AG10803 (cell line): ENCODE measurements at places on chromosomes 3 and 15.

DNA sequence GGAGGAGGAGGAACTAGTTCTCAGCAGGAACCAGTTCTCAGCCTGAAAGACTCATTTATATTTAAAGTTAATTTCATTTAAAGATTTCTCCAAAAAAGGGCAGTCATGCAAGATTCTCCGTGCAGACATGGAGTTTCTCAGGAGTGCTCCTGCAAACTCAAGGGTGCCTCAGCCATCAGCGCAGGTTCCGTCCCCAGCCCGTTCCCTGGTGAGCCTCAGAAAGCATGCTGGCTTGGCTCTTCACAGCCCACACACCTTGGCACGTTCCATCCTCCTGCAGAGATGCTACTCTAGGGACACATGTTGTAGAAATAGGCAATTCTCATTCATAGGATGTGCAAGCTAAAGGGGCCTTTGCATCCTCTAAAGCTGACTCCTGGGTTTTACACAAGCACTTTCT lies 123.0 kb downstream of the LIPC start:
- no peak for DNase-seq

DNA sequence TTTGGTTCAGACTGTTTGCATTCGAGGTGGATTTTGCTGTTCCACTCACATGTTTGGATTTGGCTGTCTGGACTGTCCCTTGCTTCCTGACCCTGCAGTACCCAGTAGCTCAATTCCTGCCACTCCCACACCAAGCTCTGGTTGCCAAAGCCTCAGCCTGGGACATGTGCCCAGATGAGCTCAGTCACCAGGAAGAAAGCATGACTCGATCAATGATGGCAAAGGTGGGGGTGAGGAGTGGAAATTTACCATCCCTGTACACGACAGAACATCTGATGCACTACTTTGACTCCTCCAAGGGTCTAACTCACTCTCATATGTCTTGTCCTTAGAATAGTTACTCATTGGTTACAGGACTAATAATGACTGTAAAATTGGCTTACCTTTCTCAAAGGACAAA lies 45.2 kb downstream of the ZNF385D start:
- DNase-seq: peak; percentile 86

- DNase-seq: no peak
Observed at GRCh38 chr3:71724171-71724453, 1.1 kb downstream of the EIF4E3 start.

GRCh38 chr15:76763554-76763953 lies 141.6 kb downstream of the SCAPER start:
- DNase-seq: no peak

- DNase-seq: no peak
Observed at GRCh38 chr15:85935182-85935581, 140.5 kb upstream of the KLHL25 start.

- DNase-seq: no peak
Observed at GRCh38 chr3:179716226-179716625, 63.4 kb downstream of the USP13 start.

DNA sequence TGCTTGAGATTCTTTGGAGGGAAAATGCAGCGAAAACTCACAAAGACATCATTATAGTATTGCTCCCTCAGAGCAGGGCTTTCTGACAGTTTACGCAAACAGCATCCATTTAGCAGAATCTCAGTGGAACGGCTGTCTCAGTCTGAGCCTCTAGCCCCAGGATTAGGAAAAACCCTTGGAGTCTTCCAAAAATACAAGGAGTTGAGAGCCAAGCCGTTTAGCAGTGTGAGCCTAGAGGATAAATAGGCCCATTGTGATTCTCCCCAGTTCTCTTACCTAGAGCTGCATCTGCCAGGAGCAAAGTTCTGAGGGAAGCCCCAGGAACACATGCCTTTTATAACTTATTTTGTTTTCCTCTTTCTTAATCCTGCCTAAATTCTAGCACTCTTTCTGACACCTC lies 359.6 kb downstream of the NTRK3 start:
- DNase-seq: no peak

GRCh38 chr3:63808633-63809032 lies 10.5 kb upstream of the C3orf49 start:
- DNase-seq: no peak

GRCh38 chr3:152331018-152331541 lies 62.4 kb downstream of the MBNL1 start:
- peak; percentile 74 for DNase-seq

DNA sequence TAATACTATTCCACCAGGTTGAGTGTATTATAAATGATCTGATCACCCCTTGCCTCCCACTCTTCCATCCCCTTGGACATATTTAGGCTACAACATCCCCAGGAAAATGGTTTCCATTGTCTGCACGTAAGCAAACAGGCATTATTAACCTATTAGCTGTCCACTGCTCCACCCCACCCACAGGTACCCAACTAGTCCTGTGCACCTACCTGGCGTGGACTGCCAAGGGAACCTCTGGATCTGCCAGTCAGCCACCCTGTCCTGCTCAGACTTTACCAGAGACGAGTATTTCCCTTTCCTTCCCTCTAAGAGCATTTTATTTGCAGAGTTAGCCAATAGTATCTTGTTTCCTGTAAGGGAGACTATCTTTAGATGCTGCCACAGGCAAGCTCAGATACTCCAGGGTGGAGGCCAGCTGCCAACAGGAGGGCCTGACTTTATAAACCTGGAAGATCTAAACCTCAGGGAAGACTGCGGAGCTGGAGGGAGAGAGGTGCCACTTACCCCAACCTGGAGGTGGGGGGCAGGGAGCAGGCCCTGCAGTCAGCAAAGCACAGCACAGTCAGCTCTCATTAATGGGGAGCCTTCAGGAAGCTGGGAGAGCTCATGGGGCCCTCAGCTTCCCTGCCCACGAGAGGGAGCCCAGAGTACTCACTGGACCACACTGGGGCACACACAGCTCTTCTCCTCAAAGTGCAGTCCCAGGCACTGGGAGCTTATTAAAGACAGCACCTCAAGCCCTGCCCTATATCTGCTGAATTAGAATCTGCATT lies at the start of gene CX3CR1:
Gene CX3CR1, minus strand, starts transcription at position 292 of the 773 bp plus-strand sequence. CDS start 13,527 bp downstream, outside the sequence.
- DNase-seq: no peak

- no peak for DNase-seq
Observed at GRCh38 chr3:111956449-111956848, 22.4 kb upstream of the ABHD10 start.

DNA sequence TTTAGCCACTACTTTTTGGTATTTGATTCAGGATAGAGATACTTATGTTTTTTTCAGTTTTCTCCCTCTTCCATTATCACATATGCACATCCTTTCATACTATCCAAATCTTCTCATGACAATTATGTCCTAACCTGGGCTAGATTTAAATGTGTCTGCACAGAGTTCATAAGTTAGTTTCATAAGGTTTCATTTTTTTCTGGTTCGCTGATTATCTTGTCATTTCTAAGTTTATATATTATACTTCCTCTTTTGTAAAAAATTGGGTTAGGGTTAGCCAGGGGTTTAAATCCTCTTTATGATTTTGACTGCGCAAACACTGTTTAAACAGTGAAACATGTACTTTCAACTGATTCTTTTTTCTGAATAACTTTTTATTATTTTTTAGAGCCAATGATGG lies 148.6 kb downstream of the SST start:
- DNase-seq: no peak

- DNase-seq: no peak
Observed at GRCh38 chr3:152204218-152204617, 64.5 kb upstream of the MBNL1 start.

- DNase-seq: peak; percentile 80
Observed at GRCh38 chr3:111947231-111947630, 31.6 kb upstream of the ABHD10 start.

DNA sequence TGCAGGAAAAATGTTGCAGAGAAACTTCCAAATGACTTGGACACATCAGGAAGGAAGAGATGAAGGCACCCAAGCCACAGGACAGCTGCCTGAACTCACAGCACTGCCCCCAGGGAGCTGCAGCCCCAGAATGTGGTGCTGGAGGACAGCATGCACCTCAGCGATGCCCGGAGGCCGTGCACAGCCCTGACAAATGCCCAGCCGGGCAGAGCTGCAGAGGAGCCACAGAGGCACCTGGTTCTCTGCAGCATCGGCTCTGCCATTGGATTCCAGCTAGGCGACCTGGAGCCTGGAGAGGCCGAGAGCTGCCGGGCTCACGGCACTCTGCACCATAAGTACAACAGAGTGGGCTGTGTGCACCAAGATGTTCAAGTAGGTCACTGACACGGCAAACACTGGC lies 97.5 kb downstream of the OCA2 start:
- no peak for DNase-seq

DNA sequence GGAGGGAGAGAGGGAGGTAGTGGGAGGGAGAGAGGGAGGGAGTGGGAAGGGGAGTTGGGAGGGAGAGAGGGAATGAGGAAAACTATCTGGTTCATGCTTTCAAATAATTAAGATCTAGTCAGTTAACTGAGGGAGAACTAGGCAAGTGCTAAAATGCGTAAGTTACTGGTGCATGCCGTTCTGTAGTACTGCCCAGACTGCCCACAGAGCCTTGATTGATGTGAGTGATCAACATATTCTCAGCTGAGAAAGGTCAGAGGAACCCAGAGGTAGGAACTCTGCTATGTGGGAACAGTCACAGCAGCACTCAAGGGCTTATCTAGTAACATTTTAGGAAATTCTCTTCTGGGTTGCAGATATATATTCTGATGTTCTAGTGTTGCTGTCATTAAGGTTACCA lies 149.8 kb upstream of the ROBO1 start:
- DNase-seq: no peak

GRCh38 chr3:117084277-117084676 lies 374.7 kb downstream of the TUSC7 start:
- DNase-seq: no peak

- peak; percentile 17 for DNase-seq
Observed at GRCh38 chr15:64333986-64334929, 21.7 kb downstream of the CSNK1G1 start.

DNA sequence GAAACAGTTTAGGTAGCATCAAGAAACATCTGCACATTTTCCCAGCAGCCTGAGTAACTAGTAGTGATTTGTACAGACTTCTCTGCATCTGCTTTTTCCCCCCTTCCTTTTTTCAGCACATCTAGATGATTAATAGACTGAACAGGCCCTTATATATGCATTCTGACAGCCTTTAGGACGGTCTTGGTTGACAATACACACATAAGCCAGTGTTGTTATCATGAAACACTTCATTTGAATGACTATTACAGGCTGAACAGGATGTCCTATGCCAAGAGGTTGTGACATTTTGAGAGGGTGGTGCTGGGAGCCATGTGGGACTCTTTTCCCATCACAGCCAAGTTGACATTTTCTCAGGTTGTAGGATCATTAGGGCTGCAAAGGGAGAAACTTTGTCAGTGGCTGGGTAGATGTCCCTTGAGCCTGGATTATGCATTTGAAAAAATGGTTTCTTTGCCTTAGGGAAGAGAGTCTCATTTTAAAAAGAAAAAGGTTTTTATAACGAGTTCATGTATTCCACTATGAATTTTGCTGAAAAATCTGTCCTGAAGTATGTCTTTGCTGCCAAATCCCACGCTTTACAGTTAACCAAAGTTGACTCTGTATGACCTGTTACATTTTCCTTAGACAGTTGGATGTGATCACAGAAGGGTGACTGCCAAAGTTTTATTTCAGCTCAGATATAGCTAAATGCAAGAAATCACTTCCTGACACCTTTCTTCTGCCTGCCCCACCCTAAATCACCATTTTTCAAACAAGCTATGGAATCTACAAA lies 73.7 kb downstream of the FILIP1L start:
- DNase-seq: peak; percentile 73

- no peak for DNase-seq
Observed at GRCh38 chr3:121855555-121855954, 20.5 kb downstream of the EAF2 start.

- no peak for DNase-seq
Observed at GRCh38 chr3:37562876-37563275, 298.8 kb upstream of the CTDSPL start.

DNA sequence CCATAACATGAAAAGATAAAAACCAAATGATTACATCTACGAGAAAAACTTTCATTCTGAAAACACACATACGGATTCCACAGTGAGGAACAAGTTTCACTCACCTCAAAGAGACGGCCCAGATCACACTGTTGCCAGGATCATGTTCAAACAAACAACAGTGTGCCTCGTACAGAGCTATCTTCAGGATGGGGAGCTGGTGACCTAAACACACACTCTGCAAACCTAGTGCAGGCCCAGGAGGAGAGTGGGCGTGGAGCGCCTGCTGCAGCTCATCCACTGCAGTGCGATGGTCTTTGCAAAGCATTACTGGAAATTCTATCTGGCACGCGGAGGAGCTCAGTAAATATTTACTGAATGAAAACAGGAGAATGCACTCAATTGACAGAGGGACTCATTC lies 38.5 kb downstream of the TAMM41 start:
- DNase-seq: peak; percentile 42

GRCh38 chr3:183692436-183692835 lies 5.2 kb upstream of the YEATS2 start:
- no peak for DNase-seq

DNA sequence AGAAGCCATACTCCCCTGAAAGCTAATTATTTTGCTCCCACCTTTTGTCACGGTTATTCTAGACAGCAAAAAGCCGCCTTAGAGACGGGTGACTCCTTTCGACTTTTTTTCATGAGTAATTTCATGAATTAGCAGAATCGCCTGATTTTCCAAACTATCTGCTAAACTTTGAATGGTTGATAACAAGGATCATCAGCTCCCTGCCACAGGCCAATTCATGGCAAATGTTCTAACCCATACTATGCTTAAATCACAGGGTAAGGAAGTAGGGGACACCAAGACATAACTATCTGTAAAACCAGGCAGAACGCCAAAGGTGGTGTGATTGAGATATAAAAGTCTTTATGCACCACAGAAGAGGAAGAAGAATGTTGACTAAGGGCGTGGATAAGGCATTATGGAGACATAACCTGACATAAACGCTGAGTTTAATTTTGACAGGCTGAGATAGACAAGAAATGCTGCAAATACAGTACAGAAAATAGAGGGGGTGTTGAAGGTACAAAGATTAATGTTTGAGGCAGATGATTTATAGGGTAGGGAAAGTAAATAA lies 891 bp upstream of the DMXL2 start:
- no peak for DNase-seq

GRCh38 chr3:171797873-171798272 lies 12.4 kb downstream of the PLD1 start:
- DNase-seq: no peak

DNA sequence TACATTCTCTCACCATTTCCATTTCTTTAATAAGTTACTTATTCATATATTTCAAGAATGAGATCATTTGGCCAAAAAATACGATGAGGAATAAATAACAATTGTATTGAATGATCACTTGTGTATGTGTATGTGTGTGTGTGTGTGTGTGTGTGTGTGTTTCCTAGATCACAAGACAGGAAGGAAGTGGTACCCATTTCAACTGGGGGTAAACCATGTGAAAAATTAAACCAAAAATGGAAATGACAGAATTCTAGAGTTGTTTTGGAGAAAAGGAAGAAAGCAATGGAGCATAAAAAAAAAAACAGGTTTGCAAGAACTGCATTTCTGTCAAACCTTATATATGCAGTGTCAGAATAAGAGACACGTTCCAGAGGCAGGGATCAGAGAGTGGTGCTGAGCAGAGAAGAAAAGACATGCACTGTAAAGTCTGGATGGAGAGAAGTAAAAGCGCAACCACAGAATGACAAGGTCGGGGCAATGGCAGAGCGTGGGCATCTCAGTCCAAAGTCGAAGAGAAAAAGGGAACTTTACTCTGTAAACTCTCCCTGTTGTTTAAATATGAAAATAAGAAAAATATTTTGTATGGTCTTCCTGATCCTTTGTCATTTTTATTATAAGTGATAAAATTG lies 75.5 kb downstream of the PEX5L start:
- no peak for DNase-seq
